KBM-7 (cell line): ENCODE measurements at places on chromosomes 5 and 9.

DNA sequence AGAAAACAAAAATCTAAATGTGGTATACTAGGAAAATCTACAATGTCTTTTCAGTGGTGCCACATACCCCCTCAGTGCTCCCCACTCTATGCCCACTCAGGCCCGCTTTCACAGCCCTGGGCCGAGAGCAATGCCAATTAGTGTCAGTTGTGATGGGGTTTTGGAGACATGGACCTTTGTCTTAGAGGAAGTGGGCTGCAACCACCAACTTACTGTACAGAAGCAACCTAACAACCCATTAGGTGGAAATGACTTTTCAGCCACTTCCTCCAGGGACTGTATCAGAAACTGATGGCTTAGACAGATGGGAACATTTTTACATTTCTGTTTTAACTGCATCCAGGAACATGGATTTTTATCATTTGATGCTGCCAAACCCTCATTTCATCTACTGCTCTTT, 268.0 kb downstream of the BNC2 start:
- no peak for DNase-seq

DNA sequence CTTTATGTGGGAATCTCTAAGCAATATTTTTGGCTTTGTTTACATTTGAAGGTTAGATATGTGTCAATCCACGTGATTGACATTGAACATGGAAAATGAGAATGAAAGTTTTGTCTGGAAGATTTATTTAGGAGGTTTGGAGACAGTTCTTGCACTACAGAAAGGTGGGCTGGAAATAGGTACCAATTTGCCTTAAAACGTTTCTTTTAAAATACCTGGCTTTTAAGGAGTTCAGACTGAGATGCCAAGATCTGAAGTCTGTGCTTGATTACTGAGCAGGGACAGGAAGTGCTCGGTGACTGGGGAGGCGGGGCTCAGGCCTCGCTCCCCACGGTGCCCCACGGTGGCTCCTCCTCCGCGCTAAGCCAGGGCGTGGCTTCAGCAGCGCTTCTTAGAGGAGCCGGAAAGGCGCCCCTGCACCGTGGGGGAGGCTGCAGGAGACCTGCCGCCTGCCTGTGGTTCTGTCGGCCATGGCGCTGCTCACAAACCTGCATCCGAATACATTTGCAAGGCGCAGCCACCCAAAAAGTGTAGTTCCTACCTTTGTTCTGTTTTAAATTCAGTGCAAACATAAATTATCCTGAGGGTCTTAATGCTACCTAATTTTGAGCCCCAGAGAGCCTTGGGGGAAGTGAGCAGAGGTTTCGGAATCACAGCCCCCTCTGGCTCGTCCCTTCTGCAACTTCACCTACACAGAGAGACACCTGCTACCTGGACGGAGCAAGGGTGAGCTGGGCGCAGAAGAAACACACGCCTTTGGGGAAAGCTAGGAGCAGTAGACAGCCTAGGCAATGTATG, 49.2 kb downstream of the USP20 start:
- peak; percentile 97 for DNase-seq

- no peak for DNase-seq
These were observed 108.3 kb upstream of the FER start for GRCh38 chr5:108639366-108639765.

GRCh38 chr9:87535817-87536539, 38.3 kb downstream of the DAPK1 start:
- DNase-seq = no peak

DNA sequence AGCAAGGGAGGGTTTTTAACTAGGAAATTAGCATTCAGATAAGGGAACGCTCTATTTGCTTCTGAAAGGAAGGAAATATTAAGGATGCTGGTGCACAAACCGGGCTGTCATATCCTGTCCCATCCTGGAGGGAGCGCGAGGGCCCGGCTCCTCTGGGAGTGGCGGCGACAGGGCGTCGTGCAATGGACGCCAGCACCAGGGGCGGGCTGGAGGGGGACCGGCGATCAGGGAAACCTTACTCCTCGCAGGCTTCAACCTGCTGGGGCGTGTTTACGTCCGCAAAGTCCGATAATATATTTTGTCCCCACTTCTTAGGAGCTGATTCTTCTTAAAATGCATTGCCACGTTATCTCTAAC, 197.1 kb upstream of the TBCA start:
- DNase-seq = no peak

- peak; percentile 25 for DNase-seq
These were observed 15.1 kb downstream of the LPAR1 start for GRCh38 chr9:111023128-111023527.

DNA sequence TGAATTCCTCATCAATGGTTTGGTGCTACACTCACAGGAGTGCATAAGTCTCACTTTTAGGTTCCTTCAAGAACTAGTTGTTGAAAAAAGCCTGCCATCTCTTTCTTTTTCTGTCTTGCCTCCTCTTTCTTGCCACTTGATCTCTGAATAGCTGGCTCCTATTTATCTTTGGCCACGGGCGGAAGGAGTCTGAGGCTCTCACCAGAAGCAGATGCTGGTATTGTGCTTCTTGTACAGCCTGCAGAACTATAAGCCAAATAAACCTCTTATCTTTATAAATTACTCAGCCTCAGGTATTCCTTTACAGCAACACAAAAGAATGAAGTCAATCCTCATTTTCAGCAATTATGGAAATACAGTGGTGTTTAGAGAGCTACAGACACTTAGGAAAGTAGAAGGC, 247.1 kb upstream of the PRR16 start:
- no peak for DNase-seq

GRCh38 chr5:11084111-11084510, 323.1 kb upstream of the DAP start:
- DNase-seq = no peak
